ENCODE measurements at places on chromosomes 7 and 10. TPM values are rescaled to one million over a fixed set of nuclear protein-coding genes. Genes with fewer than 3 reads are reported as not detected.

- no peak overlapping the region for H3K4me3 ChIP-seq
- peak overlapping the region; percentile 95 for H3K27ac ChIP-seq
- no peak for DNase-seq
Observed at GRCh38 chr10:29946953-29947700, 112.3 kb downstream of the JCAD start.

DNA sequence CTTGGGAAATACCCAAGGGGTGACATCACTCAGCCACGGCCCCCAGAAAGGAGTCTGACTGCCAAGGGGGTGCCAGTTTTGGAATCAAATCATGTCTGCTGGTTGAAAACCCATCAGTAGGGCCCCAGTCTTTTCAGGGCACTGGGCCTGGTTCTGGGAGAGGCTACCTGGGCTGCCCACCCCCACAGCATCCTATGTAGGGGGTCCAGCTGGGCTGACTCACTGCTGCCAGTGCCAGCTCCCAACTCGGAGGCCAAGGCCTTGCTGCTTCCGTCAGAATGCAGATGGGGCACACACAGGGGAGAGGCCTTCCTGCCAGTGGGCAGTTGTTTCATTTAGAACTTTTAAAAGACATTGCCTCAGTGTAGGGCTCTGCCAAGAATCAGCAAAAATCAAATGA is 39.5 kb upstream of the DMBT1 start:
- H3K27ac ChIP-seq = peak overlapping the region; percentile 40
- H3K27me3 ChIP-seq = no peaks in the 10 kb centered on the region
- H3K4me3 ChIP-seq = no peak overlapping the region

DNA sequence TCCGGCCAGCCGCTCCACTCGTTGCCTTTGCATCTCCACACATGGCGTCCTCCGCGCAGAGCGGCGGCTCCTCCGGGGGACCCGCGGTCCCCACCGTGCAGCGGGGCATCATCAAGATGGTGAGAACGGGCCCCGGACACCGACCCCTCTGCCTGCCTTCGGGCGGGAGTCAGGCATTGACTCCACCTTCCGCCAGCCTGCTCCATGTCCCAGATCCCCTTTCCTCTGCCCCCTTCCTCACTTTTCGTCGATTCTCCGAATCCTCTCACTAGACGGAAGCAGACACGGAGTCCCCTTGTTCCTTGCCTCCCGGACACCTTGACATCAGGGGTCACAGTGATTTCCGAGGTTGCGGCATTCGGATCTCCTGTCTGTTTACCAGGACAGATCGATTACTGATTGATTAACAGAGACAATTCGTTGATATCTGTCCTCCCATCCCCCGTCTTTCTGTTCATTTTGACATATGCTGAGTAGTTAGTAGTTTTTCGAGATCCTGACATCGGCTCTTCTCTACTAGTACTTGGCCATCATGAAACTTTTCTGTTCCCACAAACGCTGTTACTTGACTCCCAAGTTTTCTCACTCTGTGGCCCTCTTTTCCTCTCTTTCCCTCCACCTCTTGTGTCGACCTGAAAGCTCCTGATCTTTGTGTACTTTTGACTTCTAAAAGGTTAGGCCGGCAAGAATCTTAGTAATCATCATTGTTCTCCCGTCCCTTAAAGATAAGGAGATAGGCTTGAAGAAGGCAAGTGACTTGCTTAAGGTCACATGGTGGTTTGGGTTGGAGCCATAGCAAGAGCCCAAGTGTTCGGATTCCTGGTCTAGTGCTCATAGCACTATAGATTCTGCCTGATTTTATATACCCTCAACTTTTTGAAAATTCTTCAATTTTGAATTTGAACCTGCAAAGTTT is 597 bp downstream of the SND1 start:
- no peaks in the 10 kb centered on the region for H3K27me3 ChIP-seq
- no peak for DNase-seq
- H3K4me1 ChIP-seq = peaks cover 28% of the 10 kb centered on the region
- H3K36me3 ChIP-seq = peaks cover 8% of the 10 kb centered on the region
- H3K27ac ChIP-seq = peak overlapping the region; percentile 82

- no peaks in the 10 kb centered on the region for H3K27me3 ChIP-seq
- DNase-seq = peak; percentile 53
- peak overlapping the region; percentile 6 for H3K4me3 ChIP-seq
- H3K36me3 ChIP-seq = no peaks in the 10 kb centered on the region
- H3K27ac ChIP-seq = no peak overlapping the region
- H3K4me1 ChIP-seq = no peaks in the 10 kb centered on the region
Observed at GRCh38 chr7:14457568-14458453, 444.7 kb downstream of the DGKB start.

Gene GRM3
- polyA plus RNA-seq = not detected
